ENCODE measurements at places on chromosomes 7 and 10.

GRCh38 chr10:34884272-34884952 is 69.3 kb upstream of the PARD3 start:
- no peak for DNase-seq

DNA sequence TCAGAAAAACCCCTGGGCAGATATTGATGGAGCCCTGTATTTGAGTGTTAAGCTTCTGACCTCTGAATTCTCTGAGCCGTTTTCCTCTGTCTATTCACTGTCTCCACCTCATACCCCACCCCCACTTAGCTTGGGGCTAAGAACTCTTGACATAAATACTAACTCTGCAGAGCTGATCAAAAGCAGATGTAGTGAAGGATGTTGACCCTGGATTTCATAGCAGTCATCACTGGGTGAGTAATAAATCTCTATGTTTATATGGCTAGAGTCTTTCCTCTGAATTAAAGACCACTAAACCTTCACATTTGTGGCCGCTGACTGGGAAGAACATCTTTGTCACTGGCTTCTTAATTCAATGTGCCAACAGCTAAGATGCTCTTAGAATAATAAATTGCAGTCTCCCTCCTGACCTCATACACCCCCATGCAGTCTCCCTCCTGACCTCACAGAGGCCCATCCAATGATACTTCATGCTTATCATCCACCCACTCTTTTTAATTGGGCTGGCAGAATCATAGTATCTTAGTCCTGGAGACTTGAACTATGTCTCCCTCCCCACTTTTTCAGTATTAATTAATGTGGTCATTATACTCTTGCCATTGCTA is 78.0 kb upstream of the MACROH2A2 start:
- no peak for DNase-seq

GRCh38 chr10:101311185-101312066 is 42.5 kb upstream of the BTRC start:
- DNase-seq: no peak

- no peak for DNase-seq
Observed at GRCh38 chr7:124996778-124997177, 67.2 kb upstream of the POT1 start.

DNA sequence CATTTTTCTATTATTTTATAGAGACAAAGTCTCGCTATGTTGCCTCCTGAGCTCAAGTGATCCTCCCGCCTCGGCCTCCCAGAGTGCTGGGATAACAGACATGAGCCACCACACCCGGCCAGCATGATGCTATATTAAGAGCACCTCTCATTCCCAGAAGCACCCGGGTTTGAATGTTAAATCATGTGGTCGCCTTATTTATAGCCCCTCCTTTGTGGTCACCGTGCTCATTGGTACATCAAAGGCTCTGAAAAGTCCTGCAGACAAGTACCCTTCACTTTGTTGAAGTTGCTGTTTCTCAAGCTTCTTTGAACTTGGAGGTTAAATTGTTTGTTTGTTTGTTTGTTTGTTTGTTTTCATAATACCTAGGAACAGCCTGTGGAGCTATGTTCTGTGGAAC is 40.0 kb downstream of the CLIP2 start:
- DNase-seq: no peak

DNA sequence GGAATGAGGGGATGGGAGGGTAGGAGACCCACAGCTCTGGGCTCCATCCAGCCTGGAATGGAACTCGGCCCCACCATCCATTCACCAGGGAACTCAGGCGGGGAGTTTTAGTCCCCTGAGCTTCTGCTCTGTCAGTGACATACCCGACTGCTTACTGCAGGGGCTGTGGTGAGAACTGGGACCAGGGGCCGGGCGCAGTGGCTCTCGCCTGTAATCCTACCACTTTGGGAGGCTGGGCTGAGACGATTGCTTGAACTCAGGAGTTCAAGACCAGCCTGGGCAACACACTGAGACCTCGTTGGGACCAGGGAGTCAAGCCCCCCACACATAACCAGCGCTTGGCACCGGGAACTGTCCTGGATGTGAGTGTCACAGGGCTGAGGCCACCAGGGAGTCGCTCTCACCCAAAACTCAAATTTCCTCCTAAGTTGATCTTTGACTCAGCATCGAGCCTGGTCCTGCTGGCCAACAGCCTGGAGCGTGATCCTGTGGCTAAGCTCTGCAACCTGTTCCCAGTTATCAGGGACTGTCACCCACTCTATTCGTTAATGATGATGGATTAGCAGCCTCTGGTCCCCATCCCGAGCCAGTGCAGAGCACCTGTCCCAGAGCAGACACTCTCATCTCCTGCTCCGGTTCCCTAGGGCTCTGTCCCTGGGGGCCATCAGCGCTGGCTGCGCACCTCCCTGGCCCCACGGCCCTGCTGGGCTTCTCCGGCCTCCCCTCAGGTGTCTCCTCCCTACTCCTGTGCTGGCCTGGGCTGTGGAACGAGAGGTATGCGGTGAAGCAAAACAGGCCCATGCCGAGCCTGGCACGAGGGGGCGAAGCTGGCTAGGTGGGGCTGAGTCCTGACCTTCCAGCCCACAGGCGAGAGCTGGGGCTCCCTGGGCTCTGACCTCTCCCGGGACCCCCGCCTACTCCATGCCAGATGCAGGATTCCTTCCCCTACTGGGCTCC is 902 bp upstream of the CLDN15 start:
- no peak for DNase-seq

DNA sequence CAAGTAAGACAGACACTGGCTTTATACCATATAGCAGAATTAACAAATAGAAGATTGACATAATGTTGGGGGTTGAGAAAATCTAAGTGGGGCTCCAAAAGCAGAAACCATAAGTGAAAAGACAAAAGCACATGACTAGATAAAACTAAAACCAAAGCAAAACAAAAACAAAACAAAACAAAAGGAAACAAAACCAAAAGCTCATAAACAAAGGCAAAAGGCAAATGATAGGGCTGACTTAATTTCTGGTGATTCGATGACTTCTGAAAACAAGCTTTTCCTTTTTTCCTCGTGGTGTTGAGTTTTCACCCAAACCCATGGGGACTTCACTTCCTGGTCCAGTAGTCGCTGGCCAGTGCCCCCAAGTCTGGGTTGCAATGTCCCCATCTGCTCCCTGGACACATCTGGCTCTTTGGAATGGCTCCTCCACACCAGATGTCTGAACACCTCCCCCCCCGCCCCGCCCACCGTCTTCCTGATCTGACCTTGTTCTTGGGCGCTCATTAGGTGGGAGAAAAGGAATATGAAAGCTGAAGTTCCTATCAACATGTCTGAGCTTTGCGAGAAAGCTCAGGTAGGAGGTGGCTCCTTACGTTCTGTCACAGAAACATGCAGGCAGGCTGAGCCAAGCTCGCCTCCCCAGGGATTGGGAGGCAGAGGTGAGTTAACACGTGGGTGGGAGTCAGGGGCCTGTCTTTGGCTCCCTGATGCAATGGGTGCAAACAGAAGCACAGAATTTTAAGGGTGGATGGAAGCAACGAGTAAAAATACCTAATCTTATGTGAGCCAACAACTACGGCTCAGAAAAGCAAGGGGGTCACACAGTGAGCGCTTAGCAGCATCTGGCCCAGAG is 121.0 kb downstream of the NEURL1 start:
- no peak for DNase-seq

GRCh38 chr7:80380957-80381356 is 130.9 kb downstream of the GNAT3 start:
- DNase-seq: no peak

DNA sequence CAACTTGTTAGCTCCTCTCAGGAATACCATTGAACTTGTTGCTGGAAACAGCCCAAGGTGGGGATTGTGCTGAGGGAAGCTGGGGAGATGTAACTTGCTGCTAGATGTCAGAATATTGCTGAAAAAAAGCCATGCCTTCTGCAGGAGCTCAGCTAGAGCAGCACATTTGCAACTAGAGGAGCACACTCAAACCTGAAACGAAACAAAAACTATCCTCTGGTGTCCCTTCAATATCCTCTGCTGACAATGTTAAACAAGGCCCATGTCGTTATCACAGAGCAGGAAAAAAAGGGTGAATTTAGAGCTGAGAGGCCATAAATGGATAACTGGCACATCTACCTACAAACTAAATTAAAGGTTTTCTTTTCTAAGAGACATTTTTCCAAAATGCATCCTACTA is 53.7 kb upstream of the MACC1 start:
- DNase-seq: no peak

- no peak for DNase-seq
Observed at GRCh38 chr7:75931680-75932079, 16.7 kb downstream of the POR start.

- DNase-seq: no peak
Observed at GRCh38 chr7:21044913-21045568, 258.4 kb upstream of the SP8 start.

GRCh38 chr10:84173501-84173929 is at the start of gene GPR15LG:
Gene GPR15LG, plus strand, starts transcription at chr10:84173801. Its CDS starts 51 bp downstream, at chr10:84173852.
- DNase-seq: no peak

- DNase-seq: peak; percentile 85
Observed at GRCh38 chr7:100369105-100369504, 4.2 kb upstream of the PILRA start.

GRCh38 chr7:91299952-91300775 is 35.9 kb downstream of the FZD1 start:
- DNase-seq: no peak

DNA sequence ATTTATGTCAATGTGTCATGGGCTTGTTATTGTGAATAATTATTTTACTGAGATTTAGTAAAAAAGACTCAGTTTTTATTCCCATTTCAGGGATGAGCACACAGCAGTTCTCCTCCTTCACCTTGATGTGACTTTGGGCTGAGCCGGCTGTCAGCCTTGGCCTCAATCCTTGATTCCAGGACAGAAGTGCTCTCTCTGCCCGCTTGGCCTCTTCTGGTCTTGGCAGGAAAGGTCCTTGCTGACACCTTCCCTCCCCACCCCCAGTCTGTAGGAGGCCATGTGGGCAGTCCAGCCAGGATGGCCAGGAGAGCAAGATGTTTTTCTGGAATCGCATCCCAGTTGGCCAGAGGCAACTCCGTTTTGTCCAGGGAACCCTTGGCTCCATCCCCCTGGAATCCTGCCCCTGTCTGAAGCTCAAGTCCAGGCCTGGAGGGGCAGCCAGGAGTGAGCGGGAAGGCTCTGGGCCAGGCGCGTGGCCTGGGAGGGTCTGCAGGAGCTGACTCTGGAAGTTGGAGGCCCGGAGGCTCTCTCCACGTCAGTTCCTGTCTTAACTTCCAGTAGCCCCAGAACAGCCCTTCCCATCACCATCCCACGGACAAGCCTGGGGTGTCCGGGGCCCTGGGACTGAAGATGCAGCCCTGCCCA is 100.9 kb downstream of the PDGFA start:
- no peak for DNase-seq

GRCh38 chr10:128950159-128950915 is 516.7 kb upstream of the MGMT start:
- no peak for DNase-seq

GRCh38 chr7:13907831-13908230 is 81.6 kb downstream of the ETV1 start:
- DNase-seq: no peak

DNA sequence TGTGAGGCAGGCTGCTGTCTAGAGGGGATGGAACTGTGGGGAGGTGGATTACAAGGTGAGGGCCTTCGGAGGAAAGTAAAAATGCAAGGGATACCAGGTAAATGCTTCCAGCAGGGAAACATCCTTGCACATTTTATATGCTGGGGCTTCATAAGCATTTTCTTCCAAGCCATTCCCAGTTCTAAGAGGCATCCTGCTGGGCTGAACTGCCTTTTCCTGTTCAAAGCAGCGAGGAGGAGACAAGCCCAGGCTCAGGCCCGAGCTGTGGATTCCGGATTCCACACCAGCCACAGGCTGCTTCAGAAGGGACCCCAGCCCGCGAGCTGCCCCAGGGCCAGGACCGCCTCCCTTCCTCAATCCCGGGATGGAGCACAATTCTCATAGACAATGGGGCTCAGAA is 249.7 kb downstream of the TNS3 start:
- DNase-seq: no peak
